ENCODE measurements at places on chromosomes 1 and 21.

GRCh38 chr1:200960236-200960947 is 63.1 kb downstream of the KIF21B start:
- DNase-seq, result no peak

GRCh38 chr21:45888386-45889009 is 93.1 kb upstream of the COL6A1 start:
- no peak for DNase-seq

DNA sequence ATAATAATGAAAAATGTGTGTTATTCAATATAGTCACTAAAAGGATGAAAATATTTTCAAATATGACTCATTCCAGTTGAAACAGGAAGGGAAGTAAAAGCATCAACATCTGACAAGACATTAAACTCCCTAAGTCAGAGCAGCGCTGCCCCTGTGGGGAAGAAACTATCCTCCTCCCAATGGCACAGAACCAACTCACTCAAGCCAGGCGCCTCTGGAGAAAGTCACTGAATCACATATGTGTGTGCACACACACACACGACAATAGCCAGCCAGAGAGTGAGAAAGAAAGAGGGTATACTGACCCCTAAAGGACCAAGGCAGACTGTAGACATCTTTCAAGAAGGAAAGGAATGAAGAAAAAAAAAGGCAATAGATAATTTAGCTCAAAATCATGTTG is 126.9 kb downstream of the SETD4 start:
- DNase-seq, result peak; percentile 81

DNA sequence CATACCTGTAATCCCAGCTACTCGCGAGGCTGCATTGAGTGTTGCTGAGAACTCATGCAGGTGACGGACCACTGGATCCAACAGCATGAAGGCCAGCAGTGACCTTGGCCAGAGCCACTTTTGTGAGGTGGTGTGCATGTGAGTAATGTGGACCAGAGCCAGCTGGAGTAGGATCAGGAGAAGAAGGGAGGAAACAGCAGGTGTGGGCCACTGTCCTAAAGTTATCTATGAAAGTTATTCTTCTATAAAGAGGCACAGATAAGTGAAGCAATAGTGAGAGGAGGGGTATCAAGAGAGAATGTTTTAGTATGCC is 47.8 kb downstream of the TCP10L start:
- DNase-seq, result no peak

- peak; percentile 4 for DNase-seq
Observed at GRCh38 chr1:79304131-79304530, 297.6 kb upstream of the ADGRL4 start.

- no peak for DNase-seq
Observed at GRCh38 chr1:206851341-206852010, 13.9 kb upstream of the IL20 start.

DNA sequence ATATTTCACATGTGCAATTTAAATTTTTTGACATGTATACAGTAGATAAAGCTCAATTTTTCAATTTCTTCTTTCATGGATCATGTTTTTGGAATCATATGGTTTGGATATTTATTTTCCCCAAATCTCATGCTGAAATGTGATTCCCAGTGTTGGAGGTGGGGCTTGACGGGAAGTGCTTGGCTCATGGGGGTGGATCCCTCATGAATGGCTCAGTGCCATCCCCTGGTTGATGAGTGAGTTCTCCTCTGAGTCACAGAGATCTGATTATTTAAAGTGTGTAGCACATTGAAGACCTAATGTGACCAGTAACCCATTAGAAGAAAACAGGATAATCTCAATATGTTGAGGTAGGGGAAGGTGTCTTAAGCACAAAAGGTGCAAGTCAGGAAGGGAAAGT is 9.1 kb upstream of the IFI16 start:
- DNase-seq, result peak; percentile 92

All from COLO829 (cell line).